ENCODE measurements at places on chromosomes 12 and 14.

- no peak for DNase-seq
These were observed 689 bp upstream of the PDE3A start for GRCh38 chr12:20367583-20368113.

GRCh38 chr12:6647083-6647604, at the start of gene ACRBP:
Gene ACRBP, minus strand, starts transcription at chr12:6647432. Its CDS starts 66 bp downstream, at chr12:6647366.
- no peak for DNase-seq

DNA sequence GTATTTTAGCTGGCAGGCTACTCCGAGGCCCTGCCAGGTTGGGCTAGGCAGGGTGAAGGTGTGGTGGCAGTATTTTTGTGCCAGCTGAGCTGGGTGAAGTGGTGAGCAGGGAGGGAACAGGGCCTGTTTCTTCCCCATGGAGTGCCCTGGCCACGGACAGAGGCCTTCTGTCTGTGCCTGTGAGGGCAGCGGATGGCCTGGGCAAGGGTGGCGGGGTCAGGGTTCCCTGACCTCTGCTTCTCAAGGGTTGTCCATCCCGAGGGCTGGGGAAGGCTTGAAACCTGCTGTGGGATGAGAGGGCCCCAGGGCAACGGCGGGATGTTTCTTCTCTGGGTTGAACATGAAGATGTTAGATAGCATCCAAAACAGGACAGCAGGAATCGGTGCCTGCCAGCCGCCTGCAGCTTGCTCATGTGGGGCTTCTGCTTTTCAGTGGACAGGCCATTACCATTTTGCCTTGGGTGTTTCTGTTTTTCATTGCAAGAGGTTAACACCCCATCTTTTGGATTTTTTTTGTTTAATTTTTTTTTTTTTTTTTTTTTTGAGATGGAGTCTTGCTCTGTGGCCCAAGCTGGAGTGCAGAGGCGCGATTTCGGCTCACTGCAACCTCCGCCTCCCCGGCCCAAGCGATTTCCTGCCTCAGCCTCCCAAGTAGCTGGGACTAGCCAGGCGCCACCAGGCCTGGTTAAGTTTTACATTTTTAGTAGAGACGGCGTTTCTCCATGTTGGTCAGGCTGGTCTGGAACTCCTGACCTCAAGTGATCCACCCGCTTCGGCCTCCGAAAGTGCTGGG, 3.3 kb downstream of the MTA1 start:
- DNase-seq, result no peak

GRCh38 chr14:104478656-104479055, 100.9 kb upstream of the C14orf180 start:
- no peak for DNase-seq

- no peak for DNase-seq
These were observed 40.8 kb downstream of the SYNE3 start for GRCh38 chr14:95475540-95476240.

DNA sequence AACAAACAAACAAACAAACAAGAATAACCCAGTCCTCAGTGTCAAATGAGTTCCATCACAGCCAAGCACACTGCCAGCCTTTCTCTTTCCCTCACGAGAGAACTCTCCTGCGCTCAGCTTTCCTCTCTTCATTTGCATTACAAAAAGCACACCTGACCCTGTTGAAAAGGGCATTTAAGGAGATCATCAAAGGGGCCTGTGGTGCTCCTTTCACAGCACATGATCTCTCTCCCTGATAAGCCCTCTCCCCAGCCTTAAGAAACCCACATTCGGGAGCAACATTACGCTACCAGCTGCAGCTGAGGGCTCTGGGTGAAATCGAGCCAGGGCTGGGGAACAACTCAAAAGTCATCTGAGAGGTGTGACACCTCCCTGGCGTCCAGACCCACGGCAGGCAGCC, 165.6 kb upstream of the TMCC3 start:
- no peak for DNase-seq

GRCh38 chr12:113056631-113057488, at the start of gene DTX1:
Gene DTX1, plus strand, starts transcription at chr12:113056730. Its CDS starts 1,463 bp downstream, at chr12:113058193.
- no peak for DNase-seq

GRCh38 chr12:50073206-50073605, 11.9 kb upstream of the SMARCD1 start:
- no peak for DNase-seq

GRCh38 chr12:116123451-116124258, 153.8 kb downstream of the MED13L start:
- DNase-seq, result no peak

DNA sequence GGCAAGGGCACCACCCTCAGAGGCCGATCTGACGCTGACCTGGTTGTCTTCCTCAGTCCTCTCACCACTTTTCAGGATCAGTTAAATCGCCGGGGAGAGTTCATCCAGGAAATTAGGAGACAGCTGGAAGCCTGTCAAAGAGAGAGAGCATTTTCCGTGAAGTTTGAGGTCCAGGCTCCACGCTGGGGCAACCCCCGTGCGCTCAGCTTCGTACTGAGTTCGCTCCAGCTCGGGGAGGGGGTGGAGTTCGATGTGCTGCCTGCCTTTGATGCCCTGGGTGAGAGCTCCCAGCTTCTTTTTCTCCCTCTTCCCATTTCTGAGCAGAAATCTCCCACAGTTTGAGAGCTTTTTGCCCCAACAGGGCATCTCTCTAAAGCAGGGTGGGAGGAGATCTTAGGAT, 1.8 kb downstream of the OAS1 start:
- DNase-seq, result no peak

- no peak for DNase-seq
These were observed 945 bp downstream of the HCAR1 start for GRCh38 chr12:122729583-122730214.

DNA sequence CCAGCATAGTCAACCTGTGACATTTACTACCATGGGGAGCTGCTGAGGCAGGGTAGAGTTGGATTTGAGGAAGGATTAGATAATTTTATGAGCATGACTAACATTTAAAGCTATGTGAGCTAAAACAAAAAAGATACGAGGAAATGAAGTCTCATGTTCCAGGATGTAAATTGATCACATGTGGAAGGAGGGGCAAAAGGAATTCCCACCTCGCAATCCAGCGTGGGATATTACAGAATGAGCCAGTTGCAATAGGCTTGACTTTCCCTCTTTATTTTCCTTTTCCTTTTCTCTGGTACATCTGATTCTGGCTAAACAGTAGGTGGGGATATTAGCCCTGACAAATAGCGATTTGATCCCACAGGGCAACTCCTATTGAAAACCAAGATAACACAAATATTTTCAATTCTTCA, 214.9 kb upstream of the HMGA2 start:
- no peak for DNase-seq

GRCh38 chr14:55938249-55938791, 179.9 kb upstream of the PELI2 start:
- DNase-seq, result no peak

- DNase-seq, result no peak
These were observed 12.9 kb downstream of the GPR84 start for GRCh38 chr12:54351341-54351740.
